ENCODE measurements at places on chromosomes 6 and 20. TPM values are rescaled to one million over a fixed set of nuclear protein-coding genes. Genes with fewer than 3 reads are reported as not detected.

DEFB124 gene
- not detected for total RNA-seq

CRISP3 gene
- total RNA-seq, result not detected

DNAH8 gene
- 0.06 TPM for total RNA-seq

NECAB3 gene
- 31.9 TPM for total RNA-seq

DNA sequence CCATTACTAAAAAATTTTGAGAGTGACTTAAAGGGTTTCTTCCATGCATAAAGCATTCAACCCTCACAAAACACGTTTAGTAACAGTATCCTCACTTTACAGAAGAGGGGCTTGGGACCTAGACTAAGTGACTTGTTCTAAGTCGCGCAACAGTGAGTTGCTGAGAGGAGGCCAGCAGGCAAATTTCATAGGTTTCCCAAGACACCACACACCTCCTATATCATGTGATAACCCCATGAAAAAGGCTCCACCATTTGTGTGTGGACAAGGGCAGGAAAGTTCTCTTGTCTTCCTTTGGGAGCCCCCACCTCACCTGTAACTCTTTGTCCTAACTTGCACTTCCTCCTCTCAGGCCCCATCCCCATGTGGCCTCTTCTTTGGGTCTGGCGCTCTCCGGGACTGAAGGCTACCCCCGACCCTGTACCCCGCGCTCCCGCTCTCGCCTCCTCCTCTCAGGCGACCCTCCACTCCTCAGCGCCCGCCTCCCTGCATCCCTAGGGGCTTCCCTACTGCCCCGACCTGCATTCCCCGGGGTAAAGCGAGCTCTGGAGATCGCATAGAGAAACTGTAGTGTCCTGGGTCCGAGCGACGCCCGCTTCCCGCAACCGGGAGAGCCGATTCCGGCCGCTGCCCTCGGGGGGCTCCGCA, 392 bp downstream of the PSMB8 start:
- DNase-seq, result no peak

DNA sequence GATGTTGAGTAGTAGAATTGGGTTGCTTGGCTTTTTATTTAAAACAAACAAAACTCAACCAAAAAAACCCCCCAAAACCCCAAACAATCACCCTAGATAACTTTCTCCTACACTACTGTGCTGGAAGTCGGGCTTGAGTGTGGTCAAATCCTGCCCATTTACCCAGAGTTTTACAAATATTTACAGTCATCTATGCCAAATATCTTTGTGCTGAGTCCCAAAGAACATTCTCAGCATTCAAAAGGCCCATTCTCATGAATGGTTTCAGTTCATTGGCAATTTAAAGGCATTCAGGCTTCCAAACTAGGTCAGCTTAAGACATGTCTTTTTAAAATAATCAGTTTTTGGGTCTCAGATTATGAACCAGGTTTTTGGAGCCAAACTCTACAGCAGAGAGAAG, 1.8 kb downstream of the RNF144B start:
- DNase-seq, result no peak

- no peak for DNase-seq
Observed at GRCh38 chr20:58308680-58309527, 611 bp upstream of the RAB22A start.

- no peak for DNase-seq
Observed at GRCh38 chr20:41903586-41903985, 285.4 kb upstream of the CHD6 start.

GRCh38 chr20:20712004-20712473, 405 bp downstream of the RALGAPA2 start:
- no peak for DNase-seq

DNA sequence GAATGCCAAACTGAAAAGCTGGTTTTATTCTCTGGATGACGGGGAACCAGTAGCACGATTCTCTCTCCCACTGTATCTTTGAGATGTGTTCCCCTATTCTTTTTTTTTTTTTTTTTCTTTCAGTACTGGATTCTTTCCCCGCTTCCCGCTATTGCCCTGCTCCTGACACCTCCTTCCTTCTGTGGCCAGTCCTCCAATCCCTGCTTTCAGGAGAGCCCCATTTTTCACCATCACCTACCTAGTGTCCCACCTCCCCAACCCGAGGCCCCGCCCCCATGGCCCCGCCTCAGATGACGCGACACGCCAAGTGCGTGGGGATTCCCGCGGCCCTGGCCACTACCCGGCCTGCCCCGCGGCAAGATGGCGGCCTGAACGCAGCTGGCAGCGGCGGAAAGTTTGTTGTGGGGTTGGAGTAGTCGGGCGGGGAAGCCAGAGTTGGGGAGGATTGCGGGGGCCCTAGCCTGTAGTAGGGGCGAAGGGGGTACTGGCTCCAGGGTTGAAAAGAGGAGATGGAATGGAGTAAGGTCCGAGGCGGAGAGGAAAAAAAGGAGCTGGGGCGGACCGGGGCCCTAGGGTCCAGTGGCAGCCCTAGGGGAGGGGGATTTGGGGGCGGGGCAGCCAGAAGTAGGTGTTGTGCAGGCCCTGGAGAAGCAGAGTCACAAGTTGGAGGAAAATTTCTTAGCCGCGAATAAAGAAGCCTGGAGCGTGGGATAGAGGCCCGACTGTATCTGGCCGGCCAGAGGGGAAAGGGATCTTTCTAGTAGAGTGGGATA, at the start of gene TJAP1:
Gene TJAP1 (plus strand): TSS at position 336 of the 773 bp plus-strand sequence. CDS start 21,432 bp downstream, outside the sequence.
- no peak for DNase-seq

- no peak for DNase-seq
Observed at GRCh38 chr6:44446626-44447300, 59.3 kb downstream of the CDC5L start.

DNA sequence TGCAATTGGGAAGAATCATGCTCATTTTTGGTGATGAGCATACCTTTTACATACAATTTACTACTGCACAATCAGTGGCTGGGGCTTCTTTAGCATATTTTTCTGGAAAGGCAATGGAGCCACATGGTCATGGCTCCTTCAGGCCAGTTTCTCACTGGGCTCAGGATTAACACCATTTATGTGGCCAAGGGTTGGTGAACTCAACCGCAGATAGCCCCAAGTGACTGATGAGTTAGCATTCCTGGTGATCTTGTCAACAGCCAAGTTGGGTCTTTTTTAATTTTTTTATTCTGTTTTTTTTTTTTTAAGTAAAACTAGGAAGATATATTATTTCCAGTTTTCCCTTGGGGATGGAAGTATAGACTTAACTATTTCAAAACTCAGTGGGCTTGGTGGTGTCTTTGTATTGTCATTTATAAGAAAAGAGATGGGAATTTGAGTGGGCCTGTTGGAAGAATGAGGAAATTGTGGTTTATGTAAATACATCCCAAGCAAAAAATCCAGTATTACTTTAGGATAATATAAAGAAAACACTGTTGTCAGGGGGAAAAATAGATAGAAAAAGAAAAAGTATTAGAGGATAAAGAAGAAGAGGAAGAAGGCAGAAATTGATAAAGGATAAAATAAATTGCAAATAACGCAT, 397.4 kb downstream of the MAFB start:
- DNase-seq, result no peak

GRCh38 chr6:18324706-18325042, 60.3 kb upstream of the DEK start:
- DNase-seq, result no peak

DNA sequence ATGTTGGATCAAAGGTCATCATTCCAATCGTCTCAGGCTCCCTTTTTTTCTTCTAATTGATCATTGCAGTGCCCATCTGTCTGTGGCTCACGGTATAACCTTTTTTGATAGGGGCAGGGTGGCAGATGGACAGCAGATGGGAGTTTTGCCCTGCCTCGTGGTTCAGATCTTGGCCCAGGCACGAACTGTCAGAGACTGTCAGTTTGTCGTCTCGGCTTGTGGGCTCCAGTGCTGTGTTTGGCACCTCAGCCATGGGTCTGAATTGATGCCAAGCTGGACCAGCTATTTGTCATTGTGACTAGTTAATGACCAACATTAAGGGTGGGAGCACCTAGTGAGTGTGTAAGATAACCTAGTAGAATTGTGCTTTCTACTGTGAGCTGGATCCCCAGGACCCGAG, 197.6 kb downstream of the PRL start:
- no peak for DNase-seq

DNA sequence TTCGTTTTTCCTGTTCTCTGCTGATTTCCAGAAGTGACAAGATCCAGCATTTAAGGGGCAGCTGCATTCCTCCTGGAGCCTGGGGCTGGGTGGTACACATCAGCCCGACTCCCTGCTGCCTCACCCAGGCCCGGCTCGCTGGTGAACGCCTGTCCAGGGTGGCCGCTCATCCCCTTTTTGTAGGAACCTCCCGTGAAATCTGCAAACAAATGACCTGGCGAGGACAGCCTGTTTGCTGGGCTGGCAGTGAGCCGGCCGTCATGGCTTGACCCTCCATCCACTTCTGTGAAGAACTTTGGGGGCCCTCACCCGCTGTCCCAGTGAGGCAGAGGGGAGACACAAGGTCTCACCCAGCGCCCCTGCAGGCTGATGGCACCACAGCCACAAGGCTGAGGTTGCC, 39.0 kb downstream of the PYGB start:
- no peak for DNase-seq

Measured in glomerular endothelial cell (primary cell).